ENCODE measurements at places on chromosomes 13 and 19.

DNA sequence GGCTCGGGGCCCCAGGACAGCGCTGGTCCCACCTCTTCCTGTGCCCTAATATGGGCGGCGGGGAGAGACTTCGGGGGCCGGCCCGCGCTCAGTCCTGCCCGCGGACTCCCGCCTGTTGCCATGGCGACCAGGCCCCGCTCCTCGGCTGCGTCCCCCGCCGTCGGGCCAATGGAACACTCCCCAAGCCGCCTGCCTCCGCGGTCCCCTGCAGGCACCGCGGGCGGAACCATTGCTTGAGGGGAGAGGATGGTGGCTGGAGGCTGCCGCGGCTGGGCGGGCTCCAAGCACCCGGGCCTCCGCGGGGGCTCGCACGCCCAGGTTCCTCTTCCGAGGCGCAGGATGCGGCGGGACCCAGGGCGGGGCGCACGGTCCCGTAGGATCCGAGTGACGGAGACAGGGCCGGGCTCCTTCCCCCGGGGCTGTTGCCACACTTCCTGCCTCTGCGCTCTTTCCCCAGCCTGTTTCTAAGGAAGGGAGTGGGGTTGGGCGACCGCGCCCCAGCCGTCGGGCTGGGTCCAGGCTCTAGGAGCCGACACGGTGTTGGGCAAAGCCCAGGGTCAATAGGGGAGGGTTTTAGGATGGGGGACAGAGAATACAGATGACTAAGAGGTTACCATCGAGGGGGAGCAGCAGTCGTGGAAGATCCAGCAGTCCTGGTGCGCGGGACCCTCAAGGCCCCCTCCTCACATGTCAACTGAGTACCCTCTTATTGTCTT, 1.2 kb upstream of the JUNB start:
- peak; percentile 98 for DNase-seq

- DNase-seq: no peak
Observed at GRCh38 chr13:79988573-79988972, 352.4 kb downstream of the SPRY2 start.

GRCh38 chr19:8413629-8413995, 507 bp downstream of the MARCHF2 start:
- no peak for DNase-seq

- DNase-seq: peak; percentile 91
Observed at GRCh38 chr19:56076498-56076897, 44.6 kb downstream of the ZNF787 start.

- DNase-seq: no peak
Observed at GRCh38 chr13:102798581-102799425, at the start of the genes BIVM and POGLUT2. Gene BIVM (plus strand): TSS chr13:102799119. CDS start chr13:102807268, 8,149 bp downstream. Gene POGLUT2 (minus strand): TSS chr13:102798976. CDS start chr13:102798670, 306 bp downstream.
